Dermis lymphatic vessel endothelial cell (primary cell): ENCODE measurements at places on chromosomes 6 and 20. TPM values are rescaled to one million over a fixed set of nuclear protein-coding genes. Genes with fewer than 3 reads are reported as not detected.

Gene KLHDC3
- total RNA-seq, result 134 and 141 TPM in 2 replicates

Gene HLA-DQB2
- not detected in 2 replicates for total RNA-seq

Gene CPXM1
- 0.33 and 1.2 TPM in 2 replicates for total RNA-seq

Gene SERINC1
- total RNA-seq, result 237 and 309 TPM in 2 replicates

Gene PPIL6
- total RNA-seq, result 0.43 and 1.0 TPM in 2 replicates

Gene SIM1
- under 0.01 TPM in 1 of 2 replicates, not detected in the other for total RNA-seq

Gene CTNNBL1
- 23.1 and 25.9 TPM in 2 replicates for total RNA-seq

Gene TRIM15
- total RNA-seq, result not detected in 2 replicates

Gene FAM83B
- not detected in 2 replicates for total RNA-seq

Gene BACH2
- total RNA-seq, result 2.9 and 3.2 TPM in 2 replicates

Gene DEFB121
- total RNA-seq, result not detected in 2 replicates

Gene TBX18
- total RNA-seq, result 1.5 and 2.9 TPM in 2 replicates

Gene KCNG1
- total RNA-seq, result 1.8 and 2.8 TPM in 2 replicates

Gene TBC1D20
- 19.8 and 20.3 TPM in 2 replicates for total RNA-seq

Gene ZSWIM1
- total RNA-seq, result 3.0 and 4.4 TPM in 2 replicates

Gene C20orf144
- total RNA-seq, result under 0.01 TPM in 2 replicates

Gene C6orf15
- total RNA-seq, result not detected in 2 replicates

Gene GPSM3
- 5.9 and 7.5 TPM in 2 replicates for total RNA-seq

Gene LY86
- not detected in 2 replicates for total RNA-seq

Gene FAM217A
- not detected in 2 replicates for total RNA-seq

Gene C6orf118
- not detected in 2 replicates for total RNA-seq

Gene FHL5
- not detected in 2 replicates for total RNA-seq

Gene NMBR
- not detected in 2 replicates for total RNA-seq

Gene DDO
- 3.6 and 4.3 TPM in 2 replicates for total RNA-seq

Gene GMPR
- total RNA-seq, result 9.5 and 15.4 TPM in 2 replicates

Gene HTR1E
- total RNA-seq, result not detected in 2 replicates

Gene CDH4
- total RNA-seq, result under 0.01 and 0.11 TPM in 2 replicates

Gene GSTA3
- total RNA-seq, result not detected in 2 replicates

Gene STX11
- total RNA-seq, result 13.1 and 26.8 TPM in 2 replicates

Gene SLC22A2
- not detected in 2 replicates for total RNA-seq

Gene CGA
- total RNA-seq, result 0.11 TPM in 1 of 2 replicates, not detected in the other

Gene GPRC6A
- total RNA-seq, result not detected in 2 replicates

Gene COL21A1
- 5.2 and 6.6 TPM in 2 replicates for total RNA-seq

Gene RAET1E
- total RNA-seq, result not detected in 2 replicates

Gene TXLNB
- 0.65 and 0.95 TPM in 2 replicates for total RNA-seq

Gene GATA5
- total RNA-seq, result under 0.01 TPM in 1 of 2 replicates, not detected in the other

Gene JPH2
- 0.22 TPM in 1 of 2 replicates, not detected in the other for total RNA-seq

Gene PPP1R14C
- total RNA-seq, result not detected in 2 replicates

Gene UNC93A
- not detected in 2 replicates for total RNA-seq

Gene SLC2A4RG
- total RNA-seq, result 5.5 and 6.4 TPM in 2 replicates

Gene MYCT1
- 144 and 192 TPM in 2 replicates for total RNA-seq

Gene SOBP
- total RNA-seq, result under 0.01 and 2.2 TPM in 2 replicates

Gene LGSN
- not detected in 2 replicates for total RNA-seq

Gene SRPK1
- total RNA-seq, result 30.2 and 51.6 TPM in 2 replicates

Gene CNR1
- under 0.01 TPM in 1 of 2 replicates, not detected in the other for total RNA-seq

Gene NR2E1
- total RNA-seq, result not detected in 2 replicates

Gene FAM184A
- total RNA-seq, result 0.22 and 0.43 TPM in 2 replicates

Gene BPIFB1
- total RNA-seq, result not detected in 2 replicates

Gene ANKRD66
- not detected in 2 replicates for total RNA-seq

Gene C20orf202
- under 0.01 and 0.17 TPM in 2 replicates for total RNA-seq

Gene ANGPT4
- total RNA-seq, result not detected in 2 replicates

Gene AKAP7
- 3.0 TPM in 2 replicates for total RNA-seq

Gene SERPINB6
- total RNA-seq, result 96.1 and 114 TPM in 2 replicates
